Left ventricle myocardium inferior (tissue), 1 donor: ENCODE measurements at places on chromosomes 16 and 17. TPM values are rescaled to one million over a fixed set of nuclear protein-coding genes. Genes with fewer than 3 reads are reported as not detected.
A peak's percentile ranks its signal among the peaks of the same experiment; 100 is the strongest.

DNA sequence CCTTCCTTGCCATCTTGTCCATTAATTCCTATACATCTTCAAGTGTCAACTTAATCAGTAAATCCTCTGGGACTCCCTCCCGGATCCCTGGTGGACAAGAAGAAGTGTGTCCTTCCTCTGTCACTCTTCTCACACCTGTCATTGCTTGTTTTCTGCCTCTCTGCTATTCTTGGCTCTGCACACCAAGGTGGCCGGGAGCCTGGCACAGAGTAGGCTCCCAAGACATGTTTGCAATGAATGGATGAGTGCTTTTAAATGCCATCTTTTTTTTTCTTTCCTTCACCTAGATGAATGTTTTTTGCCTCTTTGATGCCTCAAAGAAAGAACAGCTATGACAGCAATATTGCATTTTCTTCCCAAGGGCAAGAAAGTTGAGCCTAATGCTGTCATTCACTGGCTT lies 58.0 kb upstream of the CLEC18A start:
- peaks cover 17% of the 10 kb centered on the region for H3K4me1 ChIP-seq
- no peaks in the 10 kb centered on the region for H3K27me3 ChIP-seq
- H3K4me3 ChIP-seq, result no peak overlapping the region
- no peak for DNase-seq
- no peak overlapping the region for H3K27ac ChIP-seq

DNA sequence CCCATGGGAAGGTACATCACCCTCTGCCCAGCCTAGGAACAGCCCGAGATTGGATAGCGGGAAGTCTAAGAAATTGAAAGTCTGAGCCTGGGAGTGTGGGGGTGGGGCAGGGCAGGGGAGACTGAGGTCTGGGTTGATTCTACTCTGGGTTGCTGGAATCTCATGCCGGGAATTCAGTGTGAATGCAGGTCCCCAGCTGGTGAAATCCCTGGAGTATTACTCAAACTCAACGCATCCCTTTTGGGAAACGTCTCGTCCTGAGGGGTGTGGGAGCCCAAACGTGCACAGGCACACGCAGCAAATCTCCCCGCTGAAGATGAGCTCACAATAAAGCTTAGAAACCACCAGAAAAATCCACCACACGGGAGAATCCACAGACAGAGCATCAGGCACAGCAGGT lies 55.4 kb downstream of the SOCS1 start:
- no peak for DNase-seq
- H3K4me1 ChIP-seq, result peaks cover 7% of the 10 kb centered on the region
- no peak overlapping the region for H3K4me3 ChIP-seq

The RAB34 gene
- total RNA-seq, result 13.1 TPM

GRCh38 chr17:74737299-74738050 lies 419 bp downstream of the RAB37 start:
- H3K27me3 ChIP-seq, result peaks cover 91% of the 10 kb centered on the region
- peak overlapping the region; percentile 72 for H3K27ac ChIP-seq
- H3K36me3 ChIP-seq, result no peaks in the 10 kb centered on the region
- DNase-seq, result no peak
- peaks cover 38% of the 10 kb centered on the region for H3K4me1 ChIP-seq

The IRX3 gene
- 94.4 TPM for total RNA-seq

The KRTAP3-1 gene
- not detected for total RNA-seq

DNA sequence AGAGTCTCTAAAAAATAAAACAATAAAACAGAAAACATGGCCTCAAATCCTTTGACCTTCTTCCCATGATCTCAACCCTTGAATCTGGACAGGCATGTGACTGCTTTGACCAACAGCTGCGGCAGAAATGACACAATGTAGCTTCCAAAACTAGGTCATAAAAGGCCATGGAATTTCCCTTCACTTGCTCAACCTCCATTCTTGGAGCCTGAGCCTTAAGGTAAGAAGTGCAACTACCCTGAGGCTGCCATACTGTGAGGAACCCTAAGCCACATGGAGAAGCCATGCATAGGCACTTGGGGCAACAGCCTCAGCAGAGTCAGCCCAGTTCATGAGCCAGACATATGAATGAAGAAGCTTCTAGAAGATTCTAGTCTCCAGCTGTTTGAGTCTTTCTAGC lies 75.7 kb upstream of the BRD7 start:
- no peaks in the 10 kb centered on the region for H3K36me3 ChIP-seq
- DNase-seq, result no peak
- H3K27me3 ChIP-seq, result peaks cover 83% of the 10 kb centered on the region
- no peak overlapping the region for H3K27ac ChIP-seq
- H3K4me1 ChIP-seq, result no peaks in the 10 kb centered on the region

GRCh38 chr17:30292286-30292858 lies 628 bp upstream of the BLMH start:
- peak overlapping the region; percentile 79 for H3K27ac ChIP-seq
- H3K4me3 ChIP-seq, result peak overlapping the region; percentile 99
- no peaks in the 10 kb centered on the region for H3K27me3 ChIP-seq
- DNase-seq, result no peak
- H3K36me3 ChIP-seq, result peaks cover 18% of the 10 kb centered on the region
